ENCODE measurements at places on chromosomes 7 and 10. TPM values are rescaled to one million over a fixed set of nuclear protein-coding genes. Genes with fewer than 3 reads are reported as not detected.
A peak's percentile ranks its signal among the peaks of the same experiment; 100 is the strongest.

DNA sequence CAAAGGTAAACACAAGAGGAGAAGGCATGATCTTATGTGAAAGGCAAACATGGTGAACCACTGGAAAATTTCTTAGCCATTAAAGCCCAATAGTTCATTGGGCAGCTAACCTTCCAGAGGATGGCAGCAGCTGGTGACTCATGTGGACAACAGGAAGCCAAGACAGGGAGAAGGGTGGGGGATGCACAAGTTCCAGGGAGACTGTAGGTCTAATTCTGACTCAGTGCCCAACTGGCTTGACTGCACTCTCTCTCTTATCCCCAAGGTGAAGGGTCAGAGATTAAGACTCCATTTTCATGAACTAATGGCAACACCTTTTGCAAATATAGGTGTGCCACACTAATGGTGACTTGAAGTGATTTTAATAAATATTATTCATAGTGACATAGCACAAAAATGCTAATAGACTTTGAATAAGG lies 47.9 kb upstream of the SLC35B4 start:
- H3K4me1 ChIP-seq = peaks cover 8% of the 10 kb centered on the region
- no peak for DNase-seq
- H3K27ac ChIP-seq = no peak overlapping the region
- H3K36me3 ChIP-seq = no peaks in the 10 kb centered on the region
- H3K4me3 ChIP-seq = no peak overlapping the region

GRCh38 chr7:133053321-133053891 lies 28.5 kb downstream of the CHCHD3 start:
- no peaks in the 10 kb centered on the region for H3K36me3 ChIP-seq
- H3K27me3 ChIP-seq = no peaks in the 10 kb centered on the region
- H3K27ac ChIP-seq = peak overlapping the region; percentile 71
- H3K4me3 ChIP-seq = no peak overlapping the region
- DNase-seq = no peak

GRCh38 chr7:26439521-26440232 lies 148.0 kb downstream of the SNX10 start:
- H3K27ac ChIP-seq = no peak overlapping the region
- no peak overlapping the region for H3K4me3 ChIP-seq
- H3K4me1 ChIP-seq = no peaks in the 10 kb centered on the region

DNA sequence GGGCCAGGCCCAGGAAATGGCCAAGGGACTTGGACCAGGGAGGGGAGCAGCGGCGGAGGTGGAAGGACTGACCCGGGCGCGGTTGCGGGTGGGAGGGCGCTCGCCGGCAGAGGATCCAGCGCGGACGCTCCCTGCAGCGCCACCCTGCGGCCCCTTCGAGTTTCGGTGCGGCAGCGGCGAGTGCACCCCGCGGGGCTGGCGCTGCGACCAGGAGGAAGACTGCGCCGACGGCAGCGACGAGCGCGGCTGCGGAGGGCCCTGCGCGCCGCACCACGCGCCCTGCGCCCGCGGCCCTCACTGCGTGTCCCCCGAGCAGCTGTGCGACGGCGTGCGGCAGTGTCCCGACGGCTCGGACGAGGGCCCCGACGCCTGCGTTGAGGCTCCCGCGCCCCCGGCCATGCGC lies 16.8 kb upstream of the ZNF467 start:
- H3K4me3 ChIP-seq = no peak overlapping the region
- H3K36me3 ChIP-seq = no peaks in the 10 kb centered on the region
- H3K4me1 ChIP-seq = no peaks in the 10 kb centered on the region

SKIDA1 gene
- 1.4 TPM for total RNA-seq

Data from breast epithelium (tissue), 4 donors.